ENCODE measurements at places on chromosomes 1 and 21.

DNA sequence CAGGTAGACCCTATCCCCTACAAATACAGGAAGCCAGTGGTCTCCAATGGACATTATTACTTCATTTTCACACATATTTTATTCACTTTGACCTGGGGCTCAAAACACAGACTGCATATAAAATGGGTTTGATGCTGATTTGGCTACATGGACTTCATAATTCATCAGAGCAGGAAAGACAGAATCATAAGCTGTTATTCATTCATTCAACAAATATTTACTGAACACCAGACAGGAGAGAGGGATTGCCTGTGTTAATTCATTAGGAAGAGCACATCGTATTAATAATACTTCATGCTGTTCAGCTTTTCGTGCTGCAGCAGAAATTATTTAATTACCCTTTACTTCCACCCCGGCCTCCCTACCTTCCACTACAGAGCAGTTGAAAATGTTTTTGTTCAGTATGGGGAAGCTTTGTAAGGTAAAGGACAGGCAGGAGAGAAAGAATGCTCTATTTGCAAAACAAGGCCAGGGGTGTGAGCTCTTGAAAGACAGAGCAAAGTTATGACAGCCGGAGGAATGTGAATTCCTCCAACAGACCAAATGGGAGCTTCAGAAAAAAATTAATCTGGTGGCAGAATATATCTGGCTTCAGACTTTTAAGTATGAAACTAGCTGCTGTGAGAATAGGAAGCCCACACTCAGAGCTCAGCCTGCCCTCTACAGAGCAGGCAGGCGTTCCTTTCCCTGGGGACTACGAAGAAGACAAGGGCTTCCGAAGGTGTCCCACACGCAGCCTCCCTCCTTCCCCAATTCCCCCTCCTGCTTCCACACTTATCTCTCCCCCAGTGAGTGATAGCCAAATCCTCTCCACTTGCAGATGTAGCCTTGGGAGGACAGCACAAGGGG lies 58.0 kb downstream of the MDM4 start:
- DNase-seq, result peak; percentile 44

GRCh38 chr1:230426246-230427093 lies at the start of gene PGBD5:
Gene PGBD5, minus strand, starts transcription at chr1:230426332. Its CDS starts 404 bp downstream, at chr1:230425928.
- DNase-seq, result peak; percentile 87

GRCh38 chr1:30726773-30727684 lies 3.6 kb upstream of the MATN1 start:
- DNase-seq, result no peak

- no peak for DNase-seq
Measured at GRCh38 chr1:226047495-226047894, 15.0 kb upstream of the H3-3A start.

GRCh38 chr21:28822486-28823335 lies 170.0 kb downstream of the LTN1 start:
- peak; percentile 33 for DNase-seq

GRCh38 chr21:44483288-44484237 lies 28.3 kb downstream of the LRRC3 start:
- no peak for DNase-seq

GRCh38 chr1:247118946-247119446 lies 14.8 kb upstream of the ZNF669 start:
- peak; percentile 95 for DNase-seq

DNA sequence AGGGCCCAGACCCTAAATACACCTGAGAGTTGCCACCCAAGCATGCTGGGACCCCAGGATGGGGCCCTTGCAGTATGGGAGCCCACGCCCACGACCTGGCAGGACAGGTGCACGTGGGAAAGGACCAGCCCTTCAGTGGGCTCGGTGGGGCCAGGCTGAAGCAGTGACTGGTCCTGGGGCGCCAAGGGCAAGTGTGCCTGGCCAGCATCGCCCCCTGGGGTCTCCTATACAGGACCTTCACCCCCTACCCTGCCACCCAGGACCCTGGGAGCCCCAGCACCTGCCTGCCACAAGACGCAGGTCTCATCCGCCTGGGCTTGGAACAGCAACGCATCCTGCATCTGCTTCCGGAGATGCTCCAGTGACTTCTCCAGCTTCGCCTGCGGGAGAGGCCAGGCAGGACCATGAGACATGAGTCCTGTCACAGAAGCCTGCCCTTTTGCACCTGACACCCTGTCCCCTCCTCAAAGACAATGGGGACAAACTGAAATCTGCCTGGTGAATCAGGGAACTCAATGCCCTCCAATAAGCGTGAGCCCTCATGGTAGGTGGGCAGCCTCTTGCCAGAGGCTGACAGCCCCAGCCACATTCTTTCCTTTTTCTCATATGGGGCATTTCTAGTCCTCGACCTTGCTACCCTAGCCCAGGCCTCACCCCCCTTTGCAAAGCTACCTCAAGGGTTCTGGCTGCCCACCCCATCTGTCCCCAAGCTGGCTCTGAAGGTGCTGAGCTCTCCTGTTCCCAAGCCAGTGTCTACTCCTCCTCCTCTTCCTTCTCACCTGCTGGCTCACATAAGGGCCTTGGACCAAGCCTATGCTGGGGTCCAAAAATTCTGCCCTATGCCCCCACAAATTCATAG lies 4.6 kb downstream of the TRIM11 start:
- no peak for DNase-seq

- no peak for DNase-seq
Measured at GRCh38 chr1:217948741-217949140, 317.6 kb downstream of the SPATA17 start.

DNA sequence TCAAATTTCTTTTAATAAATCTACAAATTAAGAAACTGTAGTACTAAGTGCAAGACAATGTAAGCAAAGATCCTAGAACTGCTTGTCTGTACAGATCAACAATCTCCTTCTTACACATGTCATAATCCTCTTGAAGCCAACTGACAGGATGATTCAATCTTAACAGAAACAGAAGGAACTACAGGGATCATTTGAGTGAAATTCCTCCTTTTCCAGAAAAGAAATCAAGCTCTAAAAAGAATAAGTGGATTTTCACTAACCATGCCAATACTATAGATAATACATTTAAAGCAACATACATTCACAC lies 53.2 kb downstream of the RAB3GAP2 start:
- no peak for DNase-seq

- no peak for DNase-seq
Measured at GRCh38 chr21:42404539-42404938, 837 bp downstream of the UBASH3A start.

DNA sequence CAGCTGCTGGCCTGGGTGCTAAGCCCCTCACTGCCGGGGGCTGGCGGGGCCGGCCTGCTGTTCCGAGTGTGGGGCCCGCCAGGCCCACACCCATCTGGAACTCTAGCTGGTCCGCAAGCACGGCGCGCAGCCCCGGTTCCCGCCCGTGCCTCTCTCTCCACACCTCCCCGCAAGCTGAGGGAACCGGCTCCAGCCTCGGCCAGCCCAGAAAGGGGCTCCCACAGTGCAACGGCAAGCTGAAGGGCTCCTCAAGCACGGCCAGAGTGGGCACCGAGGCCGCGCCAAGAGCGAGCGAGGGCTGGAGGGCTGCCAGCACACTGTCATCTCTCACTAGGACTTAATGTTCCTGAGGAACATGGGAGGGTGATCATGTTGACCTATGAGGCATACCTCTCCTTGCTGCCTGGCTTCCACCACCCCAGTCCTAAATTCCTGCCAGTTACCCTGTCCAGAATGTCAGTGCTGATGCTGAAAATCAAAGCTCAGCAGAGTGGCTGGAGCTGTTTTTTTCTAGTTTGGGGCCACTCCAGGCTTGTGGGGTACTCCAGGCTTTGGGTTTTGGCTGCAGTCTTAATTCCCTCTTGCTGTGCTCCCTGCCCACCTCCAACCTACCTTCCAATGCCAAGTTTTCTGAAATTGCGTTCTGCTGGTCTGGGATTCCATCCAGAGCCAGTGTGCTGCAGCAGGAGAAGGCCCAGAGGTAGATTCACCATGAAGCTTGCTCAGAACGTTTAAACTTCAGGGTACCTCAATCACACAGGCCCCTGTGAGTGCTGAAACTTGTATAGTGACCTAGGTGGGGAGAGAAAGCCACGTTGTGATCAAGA lies 44.2 kb upstream of the LPGAT1 start:
- no peak for DNase-seq

GRCh38 chr1:8420318-8420717 lies 102.4 kb downstream of the SLC45A1 start:
- no peak for DNase-seq

DNA sequence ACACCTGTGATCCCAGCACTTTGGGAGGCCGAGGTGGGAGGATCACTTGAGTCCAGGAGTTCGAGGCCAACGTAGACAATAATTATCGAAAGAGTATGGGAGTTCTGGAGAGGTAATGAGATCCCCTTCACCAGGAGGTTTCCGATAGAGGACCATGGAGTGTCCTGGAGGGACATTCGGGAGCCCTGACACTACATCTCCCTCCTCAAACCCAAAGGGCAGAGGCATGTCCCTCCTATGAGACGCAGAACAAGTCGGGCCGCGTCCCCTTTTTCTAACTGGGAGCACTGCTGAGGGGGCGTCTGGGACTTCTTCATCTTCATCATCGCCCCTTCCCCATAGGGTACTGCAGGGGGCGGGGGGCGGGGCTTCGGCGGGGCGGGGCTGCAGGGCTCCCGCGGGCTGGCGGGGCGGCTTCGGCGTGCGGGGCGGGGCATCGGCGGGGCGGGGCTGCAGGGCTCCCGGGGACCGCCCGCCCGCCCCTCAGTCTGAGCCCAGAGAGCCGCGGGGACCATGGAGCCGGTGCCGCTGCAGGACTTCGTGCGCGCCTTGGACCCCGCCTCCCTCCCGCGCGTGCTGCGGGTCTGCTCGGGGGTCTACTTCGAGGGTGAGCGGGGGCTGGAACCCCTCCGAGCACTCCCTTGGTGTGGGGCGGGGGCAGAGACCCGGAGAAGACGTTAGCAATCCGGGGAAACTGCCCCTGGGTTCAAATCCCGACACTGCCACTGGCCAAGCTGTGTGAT lies at the start of gene THEMIS2:
Gene THEMIS2 (plus strand): TSS at position 486 of the 743 bp plus-strand sequence. CDS start 28 bp downstream, at position 514.
- peak; percentile 48 for DNase-seq

GRCh38 chr21:46393451-46393940 lies 65.2 kb upstream of the DIP2A start:
- no peak for DNase-seq

- peak; percentile 84 for DNase-seq
Measured at GRCh38 chr1:40143891-40144575, 17.2 kb upstream of the RLF start.

DNA sequence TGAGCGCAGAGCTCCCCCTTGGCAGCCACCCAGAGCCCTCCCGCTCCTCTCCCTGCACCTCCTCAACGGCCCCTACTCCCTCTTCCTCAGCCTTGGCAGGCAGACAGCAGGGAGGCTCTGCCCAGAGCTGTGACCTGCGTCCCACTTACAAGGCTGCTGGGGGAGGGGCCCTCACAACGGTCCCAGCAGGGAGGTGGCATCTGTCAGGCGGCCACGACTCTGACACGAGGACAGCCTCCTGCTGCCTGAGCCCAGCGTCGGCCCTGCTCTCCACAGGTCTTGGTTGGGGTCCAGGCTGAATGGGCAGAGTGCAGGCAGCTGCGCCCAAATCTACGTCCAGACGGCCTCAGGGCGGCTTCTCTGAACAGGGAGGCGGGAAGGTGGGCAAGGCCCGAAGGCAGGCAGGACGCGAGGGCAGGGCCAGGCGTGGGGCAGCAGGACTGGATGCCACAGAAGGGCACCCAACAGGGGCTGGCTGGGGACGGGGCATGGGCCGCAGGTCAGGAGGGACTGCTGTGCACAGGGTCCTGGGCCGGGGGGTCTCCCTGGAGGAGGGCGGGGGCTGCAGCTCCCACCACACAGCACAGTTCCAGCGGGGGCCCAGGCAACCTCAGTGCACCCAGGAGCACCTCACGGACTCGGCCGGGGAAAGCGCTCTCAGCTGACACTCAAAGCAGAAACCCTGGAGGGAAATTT lies 7.5 kb downstream of the SLC19A1 start:
- DNase-seq, result no peak

DNA sequence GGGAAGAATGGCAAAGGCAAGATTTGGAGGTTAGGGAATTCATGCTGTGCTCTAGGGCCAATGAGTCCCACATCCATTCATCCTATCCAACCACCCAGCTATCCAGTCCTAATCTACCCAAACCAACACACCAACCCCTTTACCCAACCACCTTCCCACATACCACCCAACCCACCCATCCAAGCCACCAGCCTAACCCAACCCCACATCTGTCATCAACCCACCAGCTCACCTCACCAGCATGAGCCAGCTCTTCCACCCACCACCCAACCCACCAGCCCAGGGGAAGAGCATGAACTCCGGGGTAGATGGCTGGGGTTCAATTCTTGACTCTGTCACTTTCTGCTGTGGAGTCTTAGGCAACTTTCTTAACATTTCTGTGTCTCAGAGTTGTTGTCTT lies 35.9 kb upstream of the DISP3 start:
- DNase-seq, result no peak

GRCh38 chr1:48803474-48803873 lies 26.8 kb upstream of the BEND5 start:
- DNase-seq, result no peak

DNA sequence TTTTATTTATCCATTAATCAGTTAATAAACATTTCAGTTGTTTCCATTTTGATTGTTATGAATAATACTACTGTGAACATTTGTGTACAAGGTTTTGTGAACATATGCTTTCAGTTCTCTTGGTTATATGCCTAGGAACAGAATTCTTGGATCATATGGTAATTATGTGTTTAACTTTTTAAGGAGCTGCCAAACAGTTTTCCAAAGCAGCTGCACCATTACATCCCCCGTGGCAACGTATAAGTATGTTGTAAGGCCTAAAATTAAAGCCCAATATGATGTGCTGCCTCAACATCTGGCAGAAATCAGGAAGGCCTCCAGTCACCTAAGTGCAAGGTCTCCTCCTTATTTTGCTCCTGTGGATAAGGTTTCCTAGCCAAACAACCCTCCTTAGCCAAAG lies 235.6 kb upstream of the CACYBP start:
- DNase-seq, result no peak

GRCh38 chr1:33161061-33161681 lies 20.7 kb downstream of the TRIM62 start:
- peak; percentile 76 for DNase-seq

DNA sequence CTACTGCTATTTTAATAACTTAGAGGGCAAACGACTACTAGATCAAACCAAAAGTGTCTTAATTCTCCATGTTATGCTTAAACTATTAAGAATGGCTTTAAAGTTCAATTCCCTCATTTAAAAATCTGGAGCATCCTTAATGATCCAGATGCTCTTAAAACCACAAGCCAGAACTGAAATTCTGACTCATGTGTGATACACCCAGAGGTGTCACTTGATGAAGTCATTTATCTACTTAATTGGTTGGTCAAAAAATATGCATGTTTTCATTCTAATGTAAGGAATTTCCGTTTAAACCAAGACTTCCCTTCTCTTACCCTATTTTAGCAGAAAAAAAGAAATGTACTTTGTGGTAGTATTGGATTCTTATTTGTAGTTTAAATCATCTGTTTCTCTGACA lies 1261.2 kb upstream of the B3GALT2 start:
- DNase-seq, result no peak

DNA sequence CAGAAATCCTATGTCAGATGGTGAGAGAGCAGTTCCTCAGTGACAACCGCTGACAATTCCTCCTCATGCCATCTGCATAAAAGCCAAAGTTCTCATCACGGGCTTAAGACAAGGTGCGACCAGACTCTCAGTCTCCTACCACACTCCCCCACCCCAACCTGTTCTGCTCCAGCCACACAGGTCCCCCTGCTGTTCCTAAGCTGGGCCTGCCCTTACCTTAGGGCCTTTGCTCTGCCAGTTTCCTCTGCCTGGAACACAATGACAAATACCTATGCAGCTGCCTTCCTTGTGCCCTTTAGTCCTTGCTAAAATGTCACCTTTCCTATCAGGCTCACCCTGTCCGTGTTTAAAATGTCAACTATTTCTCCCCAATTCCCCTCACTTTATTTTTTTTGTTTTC lies 382.2 kb downstream of the NTNG1 start:
- no peak for DNase-seq

- DNase-seq, result no peak
Measured at GRCh38 chr1:6726253-6726652, 24.6 kb upstream of the DNAJC11 start.

Measured in ELF-1 (cell line).